ENCODE measurements at places on chromosomes 2 and 18.

DNA sequence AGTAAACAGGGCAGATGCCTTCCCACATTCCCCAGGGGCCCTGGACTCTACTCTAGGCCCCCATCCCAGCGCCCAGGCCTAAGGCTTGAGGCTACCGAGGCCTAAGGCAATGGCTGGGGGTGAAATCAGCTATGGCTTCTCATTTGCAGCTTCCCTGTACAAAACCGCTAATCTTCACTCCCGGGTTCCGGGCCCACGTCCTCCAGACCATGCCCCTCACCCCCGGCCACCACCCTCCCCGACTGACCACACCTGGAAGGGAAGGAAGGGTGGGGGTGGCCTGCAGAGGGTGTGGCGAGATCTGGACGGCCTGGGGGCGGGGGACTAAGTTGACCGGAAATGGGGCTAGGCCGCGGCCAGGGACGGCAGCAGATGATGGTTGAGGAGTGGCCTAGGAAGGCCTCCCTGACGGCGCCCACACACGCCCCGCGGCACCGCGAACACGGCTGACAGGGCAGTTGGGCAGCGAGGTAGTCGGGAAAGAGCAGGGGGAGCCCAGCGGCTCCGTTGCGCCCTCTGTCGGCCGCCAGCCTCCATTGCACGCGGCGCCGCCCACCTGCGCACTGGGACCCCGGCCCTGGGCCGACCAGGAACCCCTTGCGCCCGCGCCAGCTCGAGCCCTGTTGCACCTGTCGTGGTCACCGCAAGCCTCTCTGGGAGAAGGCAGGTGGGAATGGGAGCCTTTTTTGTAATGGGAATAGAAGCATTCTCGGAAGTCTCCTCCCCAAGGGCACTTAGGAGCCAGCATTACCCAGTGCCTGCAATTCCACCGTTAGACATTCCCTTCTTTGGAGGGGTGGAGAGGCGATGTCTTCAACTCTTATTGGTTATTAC, 117.1 kb upstream of the STPG4 start:
- DNase-seq, result peak; percentile 77

GRCh38 chr2:69704446-69704845, 37.5 kb upstream of the ANXA4 start:
- DNase-seq, result no peak

DNA sequence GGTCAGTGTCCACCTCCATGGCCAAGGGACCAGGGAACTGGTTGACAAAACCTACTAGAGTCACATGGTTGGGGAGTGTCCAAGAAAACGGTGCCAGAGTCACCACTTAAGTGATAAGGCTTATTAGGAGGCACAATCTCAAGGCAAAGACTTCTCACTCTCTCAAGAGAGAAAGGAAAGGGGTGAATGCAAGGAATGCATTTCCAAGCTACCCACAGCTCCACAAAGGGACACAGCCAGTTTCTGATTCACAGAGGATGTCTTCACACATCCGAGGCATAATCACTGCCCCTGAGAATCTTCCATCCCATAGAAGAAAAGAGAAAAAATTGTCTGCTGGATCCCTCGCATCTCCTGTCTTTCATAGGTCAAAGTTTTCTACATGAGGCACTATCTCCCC, 269.3 kb downstream of the TNS1 start:
- no peak for DNase-seq

GRCh38 chr2:56729212-56729611, 545.4 kb downstream of the CCDC85A start:
- no peak for DNase-seq

DNA sequence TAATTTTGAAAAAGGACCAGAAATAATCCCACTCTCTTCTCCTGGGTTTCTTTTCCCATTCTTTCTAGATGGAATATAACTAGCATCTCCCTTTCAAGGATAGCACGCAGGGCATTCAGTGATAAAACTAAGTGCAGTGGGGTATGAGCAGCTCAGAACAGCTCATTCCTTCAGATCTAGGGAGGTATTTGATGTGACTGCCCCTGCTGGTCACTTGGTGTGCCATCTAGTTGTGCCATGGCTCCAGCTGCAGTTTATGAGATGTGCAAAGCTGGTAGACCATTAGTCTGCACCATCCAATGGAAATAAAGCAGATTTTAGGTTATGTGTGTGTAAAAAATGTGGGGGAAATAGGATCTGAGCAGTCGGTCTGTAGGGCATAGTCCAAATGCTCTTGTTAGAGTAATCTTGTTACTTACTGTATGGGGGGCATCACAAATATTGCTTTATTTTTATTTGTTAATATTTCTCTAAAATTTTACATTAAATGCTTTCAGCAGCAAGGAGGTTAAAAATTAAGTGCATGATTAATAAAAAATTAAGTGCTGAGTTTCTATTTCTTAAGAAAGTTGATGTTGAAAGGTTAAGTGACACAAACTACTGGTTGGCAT, 38.9 kb downstream of the CTAGE1 start:
- no peak for DNase-seq

GRCh38 chr2:207782238-207783030, 12.7 kb upstream of the FZD5 start:
- no peak for DNase-seq

- peak; percentile 58 for DNase-seq
Observed at GRCh38 chr2:241895712-241896641, 26.4 kb downstream of the RTP5 start.

- DNase-seq, result no peak
Observed at GRCh38 chr2:214379227-214379626, 31.6 kb upstream of the VWC2L start.

All from astrocyte of the hippocampus (primary cell).